ENCODE measurements at places on chromosomes 2 and 18.

DNA sequence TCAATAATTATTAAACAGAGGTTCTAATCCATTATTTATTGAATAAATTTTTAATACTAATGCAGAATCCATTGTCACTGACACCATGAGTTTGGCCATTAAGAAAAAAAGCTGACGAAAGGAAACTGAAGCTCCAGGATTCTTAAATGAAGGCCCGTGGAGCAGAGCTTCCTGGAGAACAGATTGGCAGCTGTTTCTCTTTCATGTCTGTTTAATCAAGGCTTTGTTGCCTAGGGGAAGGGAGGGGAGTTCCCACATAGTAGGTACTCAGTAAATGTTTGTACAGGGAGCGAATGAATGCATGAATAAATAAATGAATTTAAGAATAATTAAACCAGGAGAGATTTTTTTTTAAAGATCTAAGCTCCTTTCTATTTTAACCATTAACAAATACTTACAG lies 315.1 kb upstream of the KLHL29 start:
- no peak for DNase-seq

DNA sequence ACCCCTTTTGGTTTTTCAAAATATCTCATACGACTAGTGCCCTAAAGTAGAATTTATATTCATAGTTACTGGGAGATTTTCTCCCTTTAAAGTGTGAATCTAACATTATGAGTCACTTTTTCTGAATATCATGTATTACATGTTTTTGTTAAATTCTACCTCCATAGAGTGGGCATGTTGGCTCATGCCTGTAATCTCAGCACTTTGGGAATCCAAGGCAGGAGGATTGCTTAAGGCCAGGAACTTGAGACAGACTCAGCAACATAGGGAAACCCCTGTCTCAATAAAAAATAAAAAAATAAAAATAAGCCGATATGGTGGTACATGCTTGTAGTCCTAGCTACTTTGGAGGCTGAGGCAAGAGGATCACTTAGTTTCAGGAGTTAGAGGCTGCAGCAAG lies 45.3 kb upstream of the UNC80 start:
- no peak for DNase-seq

GRCh38 chr2:170503971-170504809 lies 210.9 kb upstream of the SP5 start:
- no peak for DNase-seq

GRCh38 chr2:44969936-44970335 lies 28.4 kb downstream of the SIX3 start:
- no peak for DNase-seq

DNA sequence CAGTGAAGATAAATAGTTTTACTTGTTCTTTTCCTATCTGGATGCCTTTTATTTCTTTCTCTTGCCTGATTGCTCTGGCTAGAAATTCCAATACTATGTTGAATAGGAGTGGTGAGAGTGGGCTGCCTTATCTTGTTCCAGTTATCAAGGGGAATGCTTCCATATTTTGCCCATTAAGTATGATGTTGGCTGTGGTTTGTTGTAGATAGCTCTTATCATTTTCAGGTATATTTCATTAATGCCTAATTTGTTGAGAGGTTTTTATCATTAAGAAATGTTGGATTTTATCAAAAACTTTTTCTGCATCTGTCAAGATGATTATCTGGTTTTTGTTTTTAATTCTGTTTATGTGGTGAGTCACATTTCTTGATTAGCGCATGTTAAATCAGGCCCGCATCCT lies 655.8 kb downstream of the NUP35 start:
- no peak for DNase-seq

GRCh38 chr2:102366406-102367112 lies 11.0 kb downstream of the IL18R1 start:
- peak; percentile 31 for DNase-seq

DNA sequence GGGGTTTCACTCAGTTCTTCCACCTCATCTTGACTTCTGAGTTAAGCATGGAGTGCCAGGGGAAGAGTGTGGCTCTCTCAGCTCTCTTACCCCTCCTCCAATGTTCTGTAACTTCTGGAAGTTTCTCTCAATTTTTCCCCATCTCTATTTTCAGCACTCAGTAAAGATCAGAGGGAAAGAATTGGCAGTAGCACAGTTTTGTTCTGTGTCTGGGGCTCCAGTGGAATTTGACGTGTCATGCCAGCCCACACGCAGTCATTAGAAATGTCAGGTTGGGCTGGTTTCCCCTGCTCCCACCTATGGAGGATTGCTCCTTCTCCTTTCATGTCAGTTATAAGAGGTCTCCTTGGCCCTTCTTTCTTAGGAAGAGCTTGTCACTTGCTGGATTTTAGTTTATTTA lies 104.6 kb upstream of the COL3A1 start:
- DNase-seq = no peak

- DNase-seq = no peak
Measured at GRCh38 chr2:5740817-5741216, 48.6 kb downstream of the SOX11 start.

GRCh38 chr2:71561441-71562267 lies 108.3 kb downstream of the DYSF start:
- DNase-seq = no peak
